RPMI7951 (cell line): ENCODE measurements at places on chromosomes 3 and 15. TPM values are rescaled to one million over a fixed set of nuclear protein-coding genes. Genes with fewer than 3 reads are reported as not detected.

FXR1 gene
- 122 and 167 TPM in 2 replicates for total RNA-seq

KNG1 gene
- total RNA-seq = not detected in 2 replicates

KBTBD12 gene
- total RNA-seq = not detected in 2 replicates

IL17RB gene
- total RNA-seq = not detected in 2 replicates

CFAP100 gene
- not detected in 2 replicates for total RNA-seq

ITPKA gene
- total RNA-seq = 9.2 and 13.2 TPM in 2 replicates

SNAP23 gene
- total RNA-seq = 101 and 108 TPM in 2 replicates

CDV3 gene
- total RNA-seq = 94.5 and 96.8 TPM in 2 replicates

DNA sequence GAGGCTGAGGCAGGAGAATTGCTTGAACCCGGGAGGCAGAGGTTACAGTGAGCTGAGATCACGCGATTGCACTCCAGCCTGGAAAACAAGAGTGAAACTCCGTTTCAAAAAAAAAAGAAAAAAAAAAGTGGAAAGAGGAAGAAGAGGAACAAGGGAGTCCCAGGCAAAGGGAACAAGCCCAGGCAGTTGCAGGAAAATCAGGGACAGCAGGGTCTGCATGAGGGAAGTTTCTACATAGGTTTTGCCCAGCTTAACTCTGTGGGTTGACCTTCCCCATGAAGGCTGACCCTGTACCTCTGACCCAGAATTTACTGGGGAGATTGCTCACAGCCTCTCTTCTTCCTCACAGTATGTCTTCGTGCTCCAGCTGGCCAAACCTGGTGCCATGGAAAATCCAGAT lies 12.3 kb downstream of the RBP1 start:
- no peak for DNase-seq

DNA sequence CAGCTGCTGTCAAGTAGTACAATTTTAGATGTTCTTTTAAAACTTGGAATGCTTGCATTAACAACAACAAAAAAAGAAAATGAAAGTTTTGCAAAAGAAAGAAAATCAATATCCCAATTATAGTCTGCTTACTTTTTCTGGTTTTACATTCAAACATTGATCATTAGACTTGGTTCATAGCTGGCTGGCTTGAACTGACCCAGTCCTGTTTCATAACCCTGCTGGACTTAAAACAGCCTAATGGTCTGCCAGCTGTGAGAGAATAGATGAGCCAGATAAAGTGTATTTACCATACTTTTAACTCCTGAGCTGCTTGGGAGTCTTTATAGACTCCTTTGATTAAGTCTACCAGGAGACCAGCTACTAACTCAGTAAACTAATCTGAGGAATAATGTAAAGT lies 59.2 kb downstream of the PIAS1 start:
- DNase-seq = peak; percentile 37

GRCh38 chr15:33746203-33746602 lies 222.1 kb upstream of the CHRM5 start:
- no peak for DNase-seq

- peak; percentile 22 for DNase-seq
These were observed 359.5 kb upstream of the TMCO5A start for GRCh38 chr15:37574985-37575384.

- no peak for DNase-seq
These were observed 578.0 kb upstream of the GRM7 start for GRCh38 chr3:6282918-6283317.

GRCh38 chr15:54605556-54605955 lies 591.2 kb downstream of the RSL24D1 start:
- no peak for DNase-seq

GRCh38 chr3:148615382-148615781 lies 82.3 kb upstream of the AGTR1 start:
- DNase-seq = no peak

DNA sequence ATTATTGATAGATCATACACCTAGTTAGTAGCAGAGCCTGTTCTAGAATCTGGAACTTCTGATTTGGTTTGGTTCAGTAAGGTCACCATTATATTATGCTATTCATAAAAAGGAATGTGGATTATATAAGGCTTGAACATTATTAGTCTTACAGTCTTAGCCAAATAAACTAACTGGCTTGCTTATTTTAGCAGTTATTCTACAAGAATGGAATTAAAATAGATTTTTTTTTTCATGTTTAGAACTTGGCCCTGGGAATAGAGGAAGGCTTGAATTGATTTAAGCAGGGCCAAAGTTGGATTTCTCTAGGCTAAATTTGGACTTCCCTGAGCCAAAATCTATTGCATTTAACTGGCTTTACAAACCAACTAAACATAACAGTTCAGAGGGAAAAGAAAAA lies 24.4 kb downstream of the DTWD1 start:
- DNase-seq = no peak

GRCh38 chr3:59043391-59043790 lies 6.4 kb downstream of the CFAP20DC start:
- no peak for DNase-seq

GRCh38 chr15:46956456-46956855 lies 760.8 kb upstream of the SEMA6D start:
- DNase-seq = no peak

DNA sequence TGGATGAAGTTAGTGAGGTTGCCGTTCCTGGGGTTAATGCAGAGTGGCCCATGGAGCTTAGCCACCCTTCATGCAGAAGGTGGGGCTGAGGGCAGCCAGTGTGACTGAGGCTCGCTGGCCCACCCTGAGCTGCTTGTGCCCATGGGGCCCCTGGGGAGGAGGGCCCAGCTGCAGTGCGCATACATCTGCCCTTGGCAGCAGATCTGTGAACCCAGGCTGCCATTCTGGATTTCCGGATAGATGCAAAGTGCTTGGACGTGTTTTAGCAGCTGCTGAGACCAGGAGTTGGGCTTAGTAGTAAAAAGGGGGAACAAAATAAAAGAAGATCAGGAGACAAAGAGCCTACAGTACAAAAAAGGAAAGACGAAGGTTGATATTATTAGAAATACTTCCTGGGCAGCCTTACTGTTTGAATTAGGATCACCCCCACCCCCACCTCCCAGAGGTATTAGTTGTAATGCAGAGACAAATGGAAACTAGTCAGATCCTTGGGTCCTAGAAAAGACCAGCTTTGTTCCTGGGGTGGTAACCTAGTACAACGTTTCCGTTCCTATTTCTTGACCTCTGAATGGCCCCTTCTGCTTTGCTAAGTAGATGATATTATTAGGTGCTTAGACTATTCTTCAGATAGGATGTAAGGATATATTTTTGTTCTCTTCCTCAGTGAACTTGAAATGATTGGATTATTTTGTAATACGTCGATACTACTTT lies 70.2 kb downstream of the IGF1R start:
- DNase-seq = no peak

- DNase-seq = no peak
These were observed 372.1 kb upstream of the NR2F2 start for GRCh38 chr15:95958382-95958781.

- DNase-seq = peak; percentile 80
These were observed 817 bp downstream of the CLK3 start for GRCh38 chr15:74616366-74616939.

DNA sequence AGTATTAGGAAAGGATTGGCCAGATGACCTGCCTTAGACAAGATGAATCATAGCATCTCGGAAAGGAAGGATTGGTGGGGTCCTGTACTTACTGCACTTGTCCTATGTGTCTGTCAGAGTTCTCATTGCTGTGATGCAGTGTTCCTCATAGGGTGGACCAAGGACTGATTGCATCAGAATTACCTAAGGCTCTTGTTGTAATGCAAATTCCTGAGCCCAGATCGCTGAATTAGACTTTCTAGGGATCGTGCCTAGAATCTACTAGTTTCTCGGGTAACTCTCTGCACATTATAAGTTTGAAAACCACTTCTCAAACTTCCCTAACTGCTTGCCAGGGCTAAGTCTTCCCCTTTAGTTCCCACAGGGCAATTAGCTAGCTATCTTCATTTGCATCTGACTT lies 74.9 kb upstream of the SKOR1 start:
- no peak for DNase-seq

GRCh38 chr3:35528728-35529127 lies 110.6 kb upstream of the ARPP21 start:
- DNase-seq = no peak

- DNase-seq = peak; percentile 21
These were observed 54.0 kb upstream of the UMPS start for GRCh38 chr3:124676236-124676635.

- peak; percentile 64 for DNase-seq
These were observed at the start of gene TNFSF10 for GRCh38 chr3:172522871-172523818. Gene TNFSF10 (minus strand): TSS chr3:172523430. CDS start chr3:172523384, 46 bp downstream.
